ENCODE measurements at places on chromosomes 6 and 20.
A peak's percentile ranks its signal among the peaks of the same experiment; 100 is the strongest.

- DNase-seq: no peak
Measured at GRCh38 chr6:4281341-4282293, 146.2 kb upstream of the ECI2 start.

GRCh38 chr6:140871911-140872310 is 1260.8 kb upstream of the GJE1 start:
- peak; percentile 38 for DNase-seq

DNA sequence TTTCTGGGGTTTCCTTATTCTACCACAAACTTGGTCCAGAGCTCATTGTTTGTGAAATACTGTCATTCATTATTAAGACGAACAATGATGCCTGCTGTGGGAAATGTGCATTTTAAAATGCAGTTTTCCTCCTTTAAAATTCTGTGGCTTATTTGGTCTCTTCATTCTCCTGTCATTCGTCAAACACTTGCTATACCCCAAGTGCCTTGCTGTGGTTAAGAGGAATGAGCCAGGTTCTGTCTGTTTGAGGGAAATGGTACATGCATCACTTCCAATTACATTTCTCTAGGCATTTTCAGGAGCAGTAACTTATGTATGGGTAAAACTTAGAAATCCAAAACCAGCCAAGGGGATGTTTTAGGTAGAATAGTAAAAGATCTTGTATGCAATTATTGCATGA is 1087.7 kb downstream of the KIF16B start:
- DNase-seq: no peak

DNA sequence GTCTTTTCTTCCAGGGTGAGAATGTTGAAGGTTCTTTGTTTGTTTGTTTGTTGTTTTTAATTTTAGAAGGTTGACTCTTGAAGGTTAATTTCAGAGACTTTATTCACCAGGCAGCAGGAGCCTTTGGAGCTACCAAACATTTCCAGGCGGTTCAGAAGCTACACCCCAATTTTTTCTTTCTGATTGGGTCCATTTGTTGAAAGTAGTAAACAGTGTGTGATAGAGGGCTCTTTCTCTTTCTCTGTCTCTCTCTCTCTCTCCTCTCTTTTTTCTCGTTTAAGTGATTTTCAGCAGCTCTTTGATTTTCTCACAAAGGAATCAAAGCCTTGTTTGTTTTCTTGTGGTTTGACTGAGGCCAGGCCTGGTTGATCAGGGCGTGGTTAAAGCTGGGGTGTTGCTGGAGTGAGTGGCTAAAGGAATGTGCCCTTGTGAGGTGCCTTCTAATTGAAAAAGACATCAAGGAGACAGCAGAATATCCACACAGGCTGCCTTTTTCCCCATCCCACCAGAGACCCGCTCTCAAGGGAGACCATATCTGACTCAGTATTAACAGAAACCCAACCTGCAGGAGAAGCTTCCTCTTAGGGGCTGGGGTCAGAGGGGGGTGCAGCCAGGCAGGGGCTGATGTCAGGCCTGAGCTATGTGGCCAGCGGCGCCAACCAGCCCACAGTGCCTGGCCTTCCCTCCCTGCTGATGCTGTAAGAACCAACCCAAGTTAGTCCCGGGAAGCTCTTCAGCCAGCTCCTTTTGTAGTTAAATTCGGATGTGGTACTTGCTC is 40.4 kb upstream of the NAA20 start:
- DNase-seq: peak; percentile 61

- no peak for DNase-seq
Measured at GRCh38 chr6:130994319-130995097, 68.5 kb downstream of the EPB41L2 start.

DNA sequence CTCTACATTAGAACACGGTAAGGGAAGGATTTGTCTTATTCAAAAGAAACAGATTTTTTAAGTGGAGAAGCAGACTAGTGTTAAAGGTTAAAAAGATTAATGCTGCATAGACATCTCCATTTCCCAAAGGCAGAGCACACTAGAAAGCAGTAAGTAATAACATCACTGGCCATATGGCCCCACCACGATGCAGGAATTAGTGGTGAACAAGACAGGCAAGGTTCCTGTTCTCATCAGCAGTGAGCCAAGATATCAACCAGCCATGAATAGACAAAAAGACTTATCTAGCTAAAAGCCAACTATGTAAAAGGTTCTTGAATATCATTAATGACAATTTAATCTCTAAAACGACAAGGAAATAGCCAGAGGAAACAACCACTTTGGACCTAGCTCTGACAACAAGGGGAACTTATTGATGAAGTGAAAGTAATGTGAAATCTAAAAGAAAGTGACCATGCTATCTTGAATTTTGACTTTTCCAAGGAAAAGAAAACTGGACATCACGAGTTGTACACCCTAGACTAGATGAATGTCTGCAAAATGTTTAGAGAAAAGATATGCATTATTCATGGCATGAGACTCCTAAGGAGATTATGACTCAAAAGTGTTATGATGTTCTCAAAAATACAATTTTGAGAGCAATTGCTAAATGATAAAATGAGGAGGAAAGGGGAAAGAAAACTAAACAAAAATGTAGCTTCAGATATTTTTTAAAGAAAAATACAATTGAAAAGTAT is 157.9 kb upstream of the STXBP5 start:
- DNase-seq: no peak

Data from stromal cell of bone marrow (primary cell).